ENCODE measurements at places on chromosomes 3 and 15.

GRCh38 chr15:25774871-25775270 lies 88.3 kb downstream of the ATP10A start:
- DNase-seq, result no peak

DNA sequence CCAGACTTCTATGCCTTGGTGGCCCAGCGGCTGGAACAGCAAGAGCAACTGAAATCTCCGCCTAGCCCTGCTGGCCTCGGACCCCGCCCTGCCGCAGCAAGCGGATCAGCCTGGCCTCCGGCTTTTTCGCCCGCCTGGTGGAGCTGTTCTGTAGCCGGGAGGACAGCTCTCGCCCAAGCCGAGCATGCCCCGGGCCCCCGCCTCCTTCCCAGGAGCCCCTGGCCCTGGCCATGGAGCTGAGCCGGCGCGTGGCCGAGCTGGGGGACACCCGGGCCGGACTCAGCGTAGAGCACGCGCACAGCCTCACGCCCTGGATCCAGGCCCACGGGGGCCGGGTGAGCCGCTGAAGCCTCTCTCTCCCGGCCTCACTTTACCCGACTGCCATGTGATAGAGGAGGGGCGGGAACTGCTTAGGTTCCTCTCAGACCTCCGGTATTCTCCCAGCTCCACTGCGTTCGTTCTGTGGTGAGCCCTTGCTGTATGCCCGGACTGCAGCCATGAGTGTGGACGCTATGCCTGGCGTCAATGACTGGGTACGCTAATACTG lies 24.1 kb upstream of the MRPL3 start:
- DNase-seq, result no peak

DNA sequence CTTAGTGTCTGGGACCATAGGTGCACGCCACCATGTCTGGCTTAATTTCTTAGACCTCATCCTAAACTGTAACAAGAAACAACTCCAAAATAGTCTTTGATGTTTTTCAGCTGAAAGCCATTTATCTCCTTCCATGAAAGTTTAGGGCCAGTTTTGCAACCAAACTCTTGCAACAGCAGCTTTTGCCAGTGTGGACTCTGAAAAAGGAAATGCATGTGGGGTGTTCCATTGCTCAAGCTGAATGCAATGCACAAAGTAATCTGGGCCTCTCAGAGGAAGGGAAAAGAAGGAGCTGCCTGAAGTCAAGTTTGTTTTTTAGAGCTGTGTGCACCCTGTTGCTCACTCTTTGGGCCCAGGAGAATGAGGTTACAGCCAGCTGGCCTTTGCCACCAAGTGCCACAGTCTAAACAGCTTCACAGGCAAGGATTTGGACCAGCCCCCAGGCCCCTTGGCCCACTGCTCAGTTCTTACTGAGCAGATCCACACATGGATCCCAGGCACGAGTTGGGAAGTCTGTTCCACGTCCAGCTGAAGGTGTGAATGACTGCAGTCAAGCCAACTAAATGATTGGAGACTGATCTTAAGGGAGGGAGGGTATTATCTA lies 212.3 kb upstream of the LRRFIP2 start:
- no peak for DNase-seq

DNA sequence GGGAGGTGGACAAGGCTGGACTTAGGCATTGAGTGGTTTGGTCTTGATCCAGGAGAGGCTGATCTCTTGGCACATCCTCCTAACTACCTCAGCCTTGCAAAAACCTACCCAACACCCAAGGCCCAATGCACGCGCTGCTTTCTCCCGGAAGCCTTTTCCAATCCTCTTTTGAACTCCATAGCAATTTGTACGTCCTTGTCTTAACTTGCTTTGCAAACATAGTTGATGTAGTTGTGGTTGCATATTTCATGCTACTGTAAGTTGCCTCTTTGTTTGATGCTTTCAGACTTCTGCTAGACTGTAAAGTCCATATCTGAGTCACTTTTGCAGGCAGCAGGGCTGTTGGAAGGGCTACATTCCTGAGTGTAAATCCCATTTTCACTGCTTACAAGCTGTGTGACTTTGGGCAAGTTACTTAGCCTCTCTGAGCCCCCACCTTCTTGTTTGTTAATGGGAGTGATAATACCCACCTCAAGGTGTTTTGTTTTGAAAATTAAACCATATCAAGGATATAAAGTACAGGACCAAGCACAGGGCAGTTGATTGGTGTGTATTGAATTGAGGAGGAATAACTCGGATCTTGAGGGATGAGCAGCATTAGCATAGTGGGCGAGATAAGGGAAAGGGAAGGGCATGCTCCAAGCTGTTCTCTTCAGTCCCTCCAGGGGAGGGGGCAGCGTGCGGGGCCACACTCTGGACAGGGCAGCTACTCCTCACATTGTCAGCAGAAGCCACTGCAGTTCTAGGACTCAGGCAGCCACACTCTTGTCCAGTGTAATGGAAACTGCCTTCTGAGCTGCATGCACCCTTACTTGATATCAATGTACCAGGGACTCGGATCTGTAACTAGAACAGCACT lies 28.8 kb downstream of the SIAH2 start:
- no peak for DNase-seq

GRCh38 chr3:70433091-70433490 lies 120.7 kb upstream of the MDFIC2 start:
- DNase-seq, result no peak

DNA sequence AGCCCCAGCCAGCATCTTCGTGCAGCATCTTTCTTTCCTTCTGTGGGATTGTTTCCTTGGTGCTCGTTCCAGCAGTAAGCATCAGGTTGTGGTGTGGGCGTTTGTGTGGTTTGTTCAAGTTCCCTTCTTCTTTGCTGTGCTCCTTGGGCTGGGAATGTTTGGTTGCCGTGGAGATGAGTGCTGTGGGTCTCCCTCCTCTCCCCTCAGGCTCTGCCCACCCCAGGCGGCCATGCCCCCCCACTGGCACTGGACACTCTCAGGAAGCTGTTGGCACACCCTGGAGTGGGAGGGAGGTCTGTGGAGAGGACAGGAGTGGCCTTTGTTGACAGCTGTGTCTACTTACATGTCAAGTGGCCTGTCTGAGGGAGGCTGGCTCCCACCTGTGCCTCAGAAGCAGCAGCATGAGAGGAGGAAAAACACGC lies 46.5 kb upstream of the SACM1L start:
- no peak for DNase-seq

- DNase-seq, result no peak
Observed at GRCh38 chr3:60399861-60400845, 851.1 kb downstream of the FHIT start.

DNA sequence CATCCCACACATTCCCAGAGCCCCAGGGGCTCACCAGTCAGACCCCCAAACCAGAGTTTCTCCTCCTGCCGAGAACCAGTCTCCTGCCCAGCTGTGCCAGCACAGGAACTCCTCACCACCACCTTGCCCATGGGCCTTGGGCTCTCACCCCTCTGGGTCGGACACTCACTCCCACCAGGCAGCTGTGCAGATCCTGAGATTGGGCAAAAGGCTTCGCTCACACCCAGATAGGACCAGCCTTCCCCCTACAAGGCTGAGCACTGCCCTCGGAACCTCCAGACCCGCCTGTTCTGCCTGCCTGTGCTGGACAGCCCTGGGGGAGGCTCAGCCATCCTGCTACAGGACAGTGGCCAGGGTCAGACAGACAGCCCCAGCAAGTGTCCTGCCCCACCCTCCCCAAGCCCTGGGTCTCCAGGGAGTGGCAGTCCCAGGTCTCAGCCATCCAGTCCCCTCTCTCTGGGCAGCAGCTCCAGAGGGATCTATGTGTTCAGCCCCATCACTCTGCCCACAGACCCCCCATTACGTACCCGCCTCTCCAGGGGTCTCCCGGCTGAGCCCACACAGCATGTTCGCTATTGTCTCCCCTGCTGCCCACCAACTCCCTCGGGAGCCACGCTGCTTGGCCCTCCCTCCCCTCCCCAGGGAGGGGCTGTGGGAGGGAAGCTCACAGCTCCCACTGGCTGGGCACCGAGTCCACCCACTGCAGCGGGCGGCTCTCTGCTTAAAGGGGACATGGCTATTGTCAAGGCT lies at the start of gene GRIP2:
Gene GRIP2 (minus strand): TSS at position 601 of the 750 bp plus-strand sequence. CDS start 34 bp downstream, at position 567.
- DNase-seq, result no peak

GRCh38 chr3:36944641-36945270 lies at the start of gene TRANK1:
Gene TRANK1 (minus strand): TSS chr3:36945054. CDS start chr3:36944809, 245 bp downstream.
- peak; percentile 55 for DNase-seq

GRCh38 chr3:181935915-181936314 lies 224.2 kb downstream of the SOX2 start:
- DNase-seq, result no peak

- no peak for DNase-seq
Observed at GRCh38 chr15:83605111-83605945, 48.6 kb upstream of the ADAMTSL3 start.

GRCh38 chr15:95252404-95252803 lies 1021.0 kb downstream of the MCTP2 start:
- DNase-seq, result no peak

DNA sequence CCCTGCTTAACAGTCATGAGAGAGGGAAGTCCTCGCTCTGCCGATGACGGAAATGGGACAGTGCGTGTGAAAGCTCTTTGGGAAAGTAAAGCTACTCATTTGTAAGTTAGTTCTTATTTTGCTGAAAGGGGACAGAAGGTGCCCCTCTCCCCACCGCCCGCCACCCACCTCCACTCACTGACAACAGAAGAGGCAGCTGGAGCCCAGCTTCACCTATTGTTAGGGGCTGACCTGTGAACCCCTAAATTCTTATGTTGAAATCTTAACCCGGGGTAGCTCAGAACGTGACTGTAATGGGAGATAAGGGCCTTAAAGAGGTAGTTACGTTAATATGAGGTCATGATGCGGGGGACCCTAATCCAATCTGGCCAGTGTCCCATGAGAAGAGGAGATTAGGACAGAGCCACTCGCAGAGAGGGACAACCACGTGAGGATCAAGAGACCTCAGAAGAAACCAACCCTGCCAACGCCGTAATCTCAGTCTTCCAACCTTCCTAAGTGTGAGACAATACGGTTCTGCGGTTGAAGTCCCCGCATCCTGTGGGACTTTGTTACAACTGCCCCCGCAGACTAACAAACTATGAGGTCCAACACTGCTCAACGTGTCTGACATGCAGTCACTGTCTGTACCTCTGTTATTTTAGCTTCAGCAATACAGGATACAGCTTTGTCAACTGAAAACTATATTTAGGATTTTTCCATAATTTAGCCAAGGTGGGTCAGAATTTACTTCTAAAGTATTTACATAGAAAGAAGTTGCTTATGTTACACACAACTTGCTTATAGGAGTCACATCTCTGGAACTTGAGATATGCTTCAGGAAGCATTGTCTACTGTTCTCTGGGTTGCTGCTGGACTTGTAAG lies 51.7 kb downstream of the PCSK6 start:
- DNase-seq, result no peak

GRCh38 chr3:46406788-46407611 lies at the start of the genes CCR5AS and CCRL2:
Gene CCR5AS (minus strand): TSS chr3:46407066.
Gene CCRL2 (plus strand): TSS chr3:46407259. CDS start chr3:46408080, 821 bp downstream.
- no peak for DNase-seq

- no peak for DNase-seq
Observed at GRCh38 chr15:74543583-74543982, 2.6 kb downstream of the ARID3B start.

Data from stimulated activated CD4-positive, alpha-beta T cell treated with anti-CD3 and anti-CD28 coated beads, Interleukin-1b, Interleukin-23, amount 100 ng/mL, for 1 hour (primary cell).